CD4-positive, alpha-beta T cell treated with Interleukin-17A for 4 hours (primary cell): ENCODE measurements at places on chromosomes 2 and 18.

- DNase-seq, result no peak
Measured at GRCh38 chr2:42601076-42601475, 32.6 kb downstream of the MTA3 start.

- no peak for DNase-seq
Measured at GRCh38 chr18:63773551-63773950, 1.7 kb upstream of the SERPINB7 start.

- DNase-seq, result peak; percentile 44
Measured at GRCh38 chr2:85309699-85310321, 18.0 kb downstream of the TGOLN2 start.

- DNase-seq, result no peak
Measured at GRCh38 chr2:48910961-48911360, 155.4 kb upstream of the LHCGR start.

- DNase-seq, result no peak
Measured at GRCh38 chr2:134098321-134098720, 155.6 kb upstream of the MGAT5 start.

GRCh38 chr2:192190474-192190873 lies 4.3 kb downstream of the TMEFF2 start:
- no peak for DNase-seq

DNA sequence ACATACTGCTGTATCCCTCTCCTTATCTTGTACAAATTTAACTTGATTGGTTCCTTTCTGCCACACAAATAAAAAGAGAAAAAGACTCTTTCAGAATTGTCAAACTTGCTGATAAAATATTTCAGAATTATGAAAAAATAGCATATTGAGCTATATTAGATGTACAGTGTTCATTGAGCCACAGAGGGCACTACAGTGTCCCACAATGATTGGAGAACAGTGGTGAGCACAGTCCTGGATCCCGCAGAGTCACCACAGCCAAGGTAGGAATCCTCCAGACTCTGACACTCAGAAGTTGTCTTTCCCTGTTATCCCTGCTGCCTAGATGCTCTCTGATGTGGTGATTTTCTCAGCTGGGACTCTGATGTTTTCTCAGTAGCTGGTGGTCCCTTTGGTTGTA lies 1281.3 kb upstream of the ZEB2 start:
- DNase-seq, result no peak

DNA sequence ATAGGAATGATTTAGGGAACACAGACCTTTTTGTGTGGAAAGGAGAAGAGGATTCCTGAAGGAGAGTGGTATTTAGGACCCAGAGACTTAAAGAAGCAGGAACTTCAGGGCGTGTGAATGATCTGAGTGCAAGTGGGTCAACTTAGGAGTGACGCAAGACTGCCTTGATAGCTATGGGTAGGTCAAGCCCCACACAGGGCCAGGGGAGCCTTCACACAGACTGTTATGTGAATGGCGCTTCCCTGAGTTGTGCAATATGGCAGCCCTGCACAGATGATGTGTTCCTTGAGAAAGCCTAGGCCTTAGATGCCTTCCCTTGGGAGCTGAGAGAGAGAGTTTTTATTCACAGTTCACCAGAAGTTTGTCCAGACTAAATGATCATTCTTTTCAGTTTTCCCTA lies 47.1 kb upstream of the IGFBP5 start:
- DNase-seq, result no peak

GRCh38 chr2:8617048-8617447 lies 64.8 kb upstream of the ID2 start:
- no peak for DNase-seq

DNA sequence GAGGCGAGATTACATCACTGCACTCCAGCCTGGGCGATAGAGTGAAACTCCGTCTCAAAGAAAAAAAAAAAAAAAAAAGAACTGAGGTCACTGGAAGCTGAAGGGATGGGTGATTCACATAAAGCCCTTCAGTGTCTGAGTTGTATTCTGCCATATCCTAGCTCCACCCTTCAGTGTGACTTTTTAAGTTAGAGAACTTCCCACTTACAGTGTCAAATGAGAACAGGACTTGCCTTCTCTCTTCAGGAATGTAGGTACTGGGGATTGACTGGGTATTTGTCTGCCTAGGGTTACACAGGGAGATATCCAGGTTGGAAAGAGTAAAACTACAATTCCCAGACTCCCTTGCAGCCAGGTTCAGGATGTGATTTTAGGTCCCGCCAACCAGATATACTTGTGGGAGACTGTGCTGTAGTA lies 37.9 kb downstream of the EHD3 start:
- DNase-seq, result no peak

- no peak for DNase-seq
Measured at GRCh38 chr2:150370561-150370960, 116.9 kb downstream of the RND3 start.

- no peak for DNase-seq
Measured at GRCh38 chr2:163556511-163556910, 179.3 kb downstream of the FIGN start.

- no peak for DNase-seq
Measured at GRCh38 chr18:51754566-51754965, 557.1 kb upstream of the MEX3C start.

- no peak for DNase-seq
Measured at GRCh38 chr2:12990523-12990922, 273.8 kb downstream of the TRIB2 start.

DNA sequence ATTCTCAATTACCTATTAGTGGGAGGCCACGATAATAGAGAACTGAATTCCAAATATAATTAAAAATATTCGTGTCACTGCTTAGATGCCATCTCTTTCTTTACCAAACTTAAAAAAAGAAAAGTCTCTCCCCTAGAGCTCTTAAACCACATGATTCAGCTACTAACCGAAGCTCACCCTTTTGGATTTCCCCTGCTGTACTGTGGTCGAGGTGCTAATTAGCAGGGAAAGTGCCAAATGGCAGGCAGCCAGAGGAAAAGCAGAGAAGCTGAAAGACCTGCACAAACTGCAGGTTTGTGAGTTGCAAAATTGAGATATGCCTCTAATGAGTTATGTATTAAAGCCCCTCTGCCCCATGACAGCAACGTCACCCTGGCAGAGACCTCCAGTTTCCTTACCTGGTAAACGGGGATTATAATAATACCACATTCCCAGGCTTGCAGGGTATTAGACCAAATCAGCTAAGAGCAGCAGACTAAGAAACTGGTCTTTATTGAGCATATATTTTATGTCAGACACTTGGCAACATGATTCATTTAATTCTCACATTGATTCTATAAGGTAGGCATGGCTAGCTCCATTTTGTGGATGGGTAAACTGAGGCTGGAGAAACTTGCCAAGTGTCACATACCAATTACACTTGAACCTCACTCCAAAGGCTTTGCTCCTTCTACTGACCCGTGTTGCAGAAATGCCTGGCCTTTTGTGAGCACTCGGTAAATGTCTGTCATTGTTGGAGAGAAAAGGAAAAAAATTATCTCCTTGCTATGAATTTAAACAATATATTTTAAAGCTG lies 259.7 kb downstream of the LPIN1 start:
- DNase-seq, result peak; percentile 52

DNA sequence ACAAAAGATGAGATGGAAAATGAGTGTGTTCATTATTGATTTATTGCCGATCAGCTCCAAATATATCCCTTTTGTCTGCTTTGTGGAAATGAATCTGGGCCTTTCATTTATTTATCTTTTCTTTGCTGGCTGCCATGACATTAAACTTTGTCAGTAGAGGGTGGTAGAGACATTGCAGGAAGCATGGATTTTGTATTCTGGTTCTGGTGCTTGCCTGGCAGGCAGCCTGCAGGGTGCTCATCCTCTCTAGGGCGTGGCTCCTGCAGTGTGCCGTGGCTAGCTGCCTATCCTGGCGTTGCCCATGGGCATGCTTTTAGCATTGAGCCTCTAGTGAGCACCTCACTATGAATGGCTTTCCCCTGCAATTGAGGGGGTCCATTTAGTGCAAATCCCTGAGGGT lies 593.1 kb downstream of the RNF144A start:
- no peak for DNase-seq
